ENCODE measurements at places on chromosomes 5 and 9.
A peak's percentile ranks its signal among the peaks of the same experiment; 100 is the strongest.

- no peak for DNase-seq
Observed at GRCh38 chr9:3957306-3957705, 342.6 kb downstream of the GLIS3 start.

- no peak for DNase-seq
Observed at GRCh38 chr5:95690333-95690732, 7.5 kb upstream of the SPATA9 start.

DNA sequence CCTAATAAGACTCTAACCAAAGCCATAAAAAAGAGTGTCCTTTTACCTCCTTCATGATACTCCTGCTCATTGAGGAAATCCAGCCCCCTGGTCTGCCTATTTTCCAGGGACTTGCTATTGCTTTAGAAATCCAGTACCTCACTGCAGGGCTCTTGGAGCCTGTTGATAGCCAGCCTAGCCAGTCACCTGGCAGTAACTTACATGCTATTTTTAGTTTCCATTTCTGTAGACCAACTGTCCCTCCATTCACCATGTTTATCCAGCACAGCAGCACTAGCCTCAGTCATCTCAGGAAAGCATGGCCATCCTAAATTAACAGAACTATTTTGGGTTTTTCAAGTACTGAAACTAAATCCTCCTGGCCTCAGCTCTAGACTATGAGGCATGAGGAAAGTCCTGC lies 91.5 kb upstream of the PHF24 start:
- no peak for DNase-seq

DNA sequence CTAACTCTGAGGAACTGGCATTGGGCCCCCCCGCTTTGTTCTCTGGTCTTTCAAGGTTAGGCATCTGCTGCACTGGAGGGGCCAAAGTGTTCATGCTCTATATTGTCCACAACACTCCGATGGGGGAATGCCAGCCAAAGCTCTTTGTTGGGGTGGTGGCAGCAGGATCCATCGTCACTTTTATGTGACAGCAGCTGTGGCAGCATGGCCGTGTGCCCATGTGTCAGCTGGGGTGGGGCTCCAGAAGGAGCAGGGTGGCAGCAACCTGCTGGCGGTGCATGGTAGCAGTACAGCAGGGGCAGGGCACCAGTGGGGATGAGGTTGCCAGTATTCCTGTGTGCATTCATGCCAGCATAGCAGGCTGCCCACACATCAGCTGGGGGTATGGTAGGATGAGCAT lies 28.2 kb downstream of the ITGA2 start:
- DNase-seq, result no peak

- DNase-seq, result no peak
Observed at GRCh38 chr5:140690376-140690932, 716 bp downstream of the HARS1 start.

GRCh38 chr5:43661102-43661501 lies 58.1 kb downstream of the NNT start:
- DNase-seq, result no peak

- no peak for DNase-seq
Observed at GRCh38 chr9:127910613-127911205, 6.1 kb downstream of the ST6GALNAC4 start.

DNA sequence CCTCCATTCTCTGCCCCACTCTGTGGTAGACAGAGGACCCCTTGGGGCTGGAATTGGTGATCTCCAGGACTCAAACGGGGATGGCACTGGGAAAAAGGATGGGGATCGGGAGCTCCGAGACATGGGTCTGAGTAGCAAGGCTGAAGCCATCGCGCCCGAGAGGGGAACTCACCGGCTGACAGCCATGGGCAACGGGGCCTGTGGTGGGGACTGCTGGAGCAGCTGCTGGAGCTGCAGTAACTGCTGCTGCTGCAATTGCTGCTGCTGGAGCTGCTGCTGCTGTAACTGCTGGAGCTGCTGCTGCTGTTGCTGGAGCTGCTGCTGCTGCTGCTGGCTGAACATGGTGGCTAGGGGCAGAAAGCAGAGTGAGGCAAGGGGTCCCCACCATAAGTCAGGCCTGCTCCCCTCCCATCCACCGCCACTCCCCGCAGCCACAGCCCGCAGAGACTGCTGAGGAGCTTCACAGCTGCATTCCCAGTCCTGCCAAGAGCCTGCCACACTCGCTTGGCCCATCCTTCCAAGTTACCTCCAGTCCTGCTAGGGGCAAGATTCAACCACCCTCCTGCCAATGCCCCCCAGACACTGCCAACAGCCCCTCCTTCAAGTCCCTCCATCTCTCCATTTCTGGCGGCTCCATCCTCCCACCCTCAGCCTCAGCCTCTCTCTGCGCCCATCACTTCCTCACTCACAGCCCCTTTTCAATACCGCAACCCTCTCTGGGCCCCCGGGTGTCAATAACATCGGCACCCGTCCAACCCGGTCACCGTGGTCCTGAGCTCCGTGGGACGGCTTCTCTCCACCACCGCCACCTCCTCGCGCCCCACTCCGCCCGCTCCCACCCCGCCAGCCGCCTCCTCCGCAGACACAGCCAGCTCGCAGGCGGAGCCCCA lies 611 bp downstream of the CIZ1 start:
- no peak for DNase-seq

GRCh38 chr5:159510282-159510681 lies 180.0 kb upstream of the IL12B start:
- no peak for DNase-seq

GRCh38 chr9:136562746-136563495 lies 17.1 kb upstream of the NOTCH1 start:
- DNase-seq, result no peak

DNA sequence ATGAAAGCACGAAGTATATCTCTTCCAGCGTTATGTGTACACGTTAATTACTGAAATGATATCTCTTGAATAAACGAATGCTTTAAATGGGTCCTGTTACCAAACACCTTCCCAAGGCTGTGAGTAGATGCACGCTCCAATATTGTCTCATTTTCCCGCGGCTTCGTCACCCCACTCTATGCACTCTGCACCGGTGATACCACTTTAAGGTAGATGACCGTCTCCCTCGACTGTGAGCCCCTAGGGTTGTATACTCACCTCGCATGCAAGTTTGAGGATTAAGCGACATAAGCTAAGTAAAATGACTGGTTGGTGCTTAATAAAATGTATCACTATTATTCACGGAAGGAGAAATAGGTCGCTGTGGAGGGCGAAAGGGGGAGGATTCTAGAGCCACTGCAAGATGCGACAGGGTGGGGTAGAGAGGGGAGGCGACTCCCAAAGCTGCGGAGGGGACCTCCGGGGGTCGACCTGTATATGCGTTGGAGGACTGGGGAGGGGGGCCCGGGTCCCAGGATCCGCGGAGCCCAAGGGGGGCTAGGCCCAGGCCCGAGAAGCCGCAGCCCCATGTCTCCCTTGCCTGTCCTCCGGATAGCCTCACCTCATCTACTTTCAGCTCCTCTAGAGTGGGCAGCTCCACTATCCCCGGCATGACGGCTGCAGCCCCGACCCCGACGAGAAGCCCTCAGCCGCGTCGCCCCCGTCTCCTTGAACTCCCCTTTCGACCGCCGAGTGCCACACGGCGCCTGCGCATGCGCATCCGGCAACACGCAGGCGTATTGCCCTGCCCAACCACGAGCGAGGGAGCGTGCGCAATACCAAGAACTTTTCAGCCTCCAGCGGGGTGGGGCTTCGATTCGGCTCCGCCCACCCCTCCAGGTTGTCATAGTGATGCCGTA lies at the start of the genes MORN5 and NDUFA8:
MORN5 (plus strand) TSS at position 883 of the 899 bp plus-strand sequence. CDS start 65 bp downstream, outside the sequence.
NDUFA8 (minus strand) TSS at position 754 of the 899 bp plus-strand sequence; CDS start at position 652, 102 bp downstream.
- DNase-seq, result peak; percentile 97

- no peak for DNase-seq
Observed at GRCh38 chr5:160903076-160903475, 51.1 kb upstream of the ATP10B start.

DNA sequence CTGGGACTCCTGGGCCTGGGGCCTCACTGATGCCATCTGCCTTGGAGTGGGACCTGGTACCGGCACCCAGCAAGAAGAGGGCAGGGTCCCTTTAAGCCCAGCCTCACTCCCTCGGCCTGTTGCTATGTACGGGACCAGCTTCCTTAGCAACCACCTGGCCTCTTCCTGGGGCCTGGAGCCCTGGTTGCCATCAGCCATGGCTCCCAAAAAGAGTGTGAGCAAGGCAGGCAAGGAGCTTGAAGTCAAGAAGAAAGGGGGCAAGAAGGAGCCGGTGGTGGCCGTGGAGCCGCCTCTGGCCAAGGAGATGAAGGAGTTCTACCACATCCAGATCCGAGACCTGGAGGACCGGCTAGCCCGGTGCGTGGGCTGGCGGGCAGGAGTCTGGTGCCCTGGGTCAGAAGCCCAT lies at the start of gene CFAP157:
CFAP157 (plus strand) TSS at position 153 of the 406 bp plus-strand sequence; CDS start at position 197, 44 bp downstream.
- DNase-seq, result no peak

- no peak for DNase-seq
Observed at GRCh38 chr9:89440951-89441654, 56.8 kb downstream of the SEMA4D start.

DNA sequence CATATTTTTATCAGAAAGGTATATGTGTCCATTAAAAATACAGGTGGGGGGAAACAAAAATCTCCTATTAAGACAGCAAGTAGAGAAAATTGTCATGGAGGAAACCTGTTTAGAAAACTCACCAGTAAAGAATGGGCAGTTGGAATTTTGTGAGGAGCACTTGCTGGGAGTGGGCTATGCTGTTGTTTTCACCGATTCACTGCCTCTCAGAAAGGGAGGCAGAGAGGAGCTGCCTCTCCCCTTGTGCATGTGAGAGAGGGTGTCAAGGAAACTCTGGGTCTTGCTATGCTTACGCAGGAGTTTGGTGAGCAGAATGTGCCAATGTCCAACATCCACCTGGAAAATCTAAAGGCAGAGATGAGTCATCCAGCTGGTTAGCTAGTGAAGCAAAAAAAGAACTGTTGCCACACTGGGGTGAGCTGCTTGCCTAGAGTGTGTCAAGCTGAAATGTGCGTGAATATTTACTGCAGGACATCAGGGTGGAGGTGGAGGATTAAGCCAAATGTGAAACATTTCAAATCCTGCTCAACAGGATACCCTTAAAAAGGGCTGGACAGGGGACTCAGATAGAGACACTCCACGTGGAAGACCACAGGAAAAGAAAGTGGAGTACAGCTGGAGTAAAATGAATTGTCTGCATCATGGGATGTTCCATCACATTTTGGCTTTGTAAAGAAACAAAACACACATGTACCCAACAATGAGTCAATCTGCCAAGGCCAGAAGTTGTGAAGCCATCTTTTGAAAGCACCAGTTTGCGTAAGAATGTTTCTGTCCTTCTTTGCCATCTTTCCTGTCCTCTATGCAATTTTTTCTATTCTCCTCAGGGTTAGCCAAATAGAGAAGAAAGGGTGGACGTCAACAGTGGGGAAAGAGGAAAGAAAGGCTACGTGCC lies 449.7 kb upstream of the MPDZ start:
- no peak for DNase-seq
